ENCODE measurements at places on chromosomes 4 and X.

GRCh38 chrX:24657671-24658386 lies 10.7 kb upstream of the PCYT1B start:
- DNase-seq: no peak

DNA sequence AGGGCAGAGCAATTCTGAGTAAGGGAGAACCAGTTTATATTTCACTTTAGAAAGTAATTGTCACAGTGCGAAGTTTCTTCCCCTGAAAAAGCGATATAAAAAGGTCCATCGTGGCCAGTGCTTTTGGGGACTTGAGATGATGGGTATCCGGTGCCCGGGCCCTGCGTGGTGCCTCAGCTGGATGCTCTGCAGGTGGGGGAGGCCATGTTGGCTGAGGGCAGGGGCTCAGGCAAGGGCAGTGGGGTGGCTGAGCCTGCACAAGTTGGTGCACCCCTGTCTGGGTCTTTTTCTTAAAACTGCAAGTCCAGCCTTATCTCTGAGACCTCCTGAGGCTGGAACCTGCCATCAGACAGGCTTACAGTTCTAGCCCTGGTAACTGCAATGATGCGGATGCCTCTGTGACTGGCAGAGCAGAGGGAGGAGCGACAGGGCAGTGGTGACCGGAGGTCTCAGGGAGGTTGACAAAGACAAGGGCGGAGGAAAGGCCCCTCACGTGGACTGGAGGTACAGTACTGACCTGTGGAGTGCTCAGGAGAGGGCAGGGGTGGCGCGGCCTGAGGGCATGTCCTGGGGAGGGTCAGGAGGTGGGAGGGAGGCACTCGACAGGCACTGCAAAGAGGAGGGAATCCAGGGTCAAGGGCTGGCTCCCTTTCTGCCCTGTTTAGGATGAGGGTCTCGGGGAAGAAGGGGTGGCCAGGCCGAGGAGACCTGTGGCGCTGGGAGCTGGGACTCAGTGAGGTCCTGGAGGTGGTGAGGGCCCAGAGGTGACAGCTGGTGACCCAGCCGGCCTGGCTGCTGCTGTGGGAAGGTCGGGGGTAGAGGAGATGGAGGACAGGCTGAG lies 1.8 kb downstream of the RGS12 start:
- no peak for DNase-seq

DNA sequence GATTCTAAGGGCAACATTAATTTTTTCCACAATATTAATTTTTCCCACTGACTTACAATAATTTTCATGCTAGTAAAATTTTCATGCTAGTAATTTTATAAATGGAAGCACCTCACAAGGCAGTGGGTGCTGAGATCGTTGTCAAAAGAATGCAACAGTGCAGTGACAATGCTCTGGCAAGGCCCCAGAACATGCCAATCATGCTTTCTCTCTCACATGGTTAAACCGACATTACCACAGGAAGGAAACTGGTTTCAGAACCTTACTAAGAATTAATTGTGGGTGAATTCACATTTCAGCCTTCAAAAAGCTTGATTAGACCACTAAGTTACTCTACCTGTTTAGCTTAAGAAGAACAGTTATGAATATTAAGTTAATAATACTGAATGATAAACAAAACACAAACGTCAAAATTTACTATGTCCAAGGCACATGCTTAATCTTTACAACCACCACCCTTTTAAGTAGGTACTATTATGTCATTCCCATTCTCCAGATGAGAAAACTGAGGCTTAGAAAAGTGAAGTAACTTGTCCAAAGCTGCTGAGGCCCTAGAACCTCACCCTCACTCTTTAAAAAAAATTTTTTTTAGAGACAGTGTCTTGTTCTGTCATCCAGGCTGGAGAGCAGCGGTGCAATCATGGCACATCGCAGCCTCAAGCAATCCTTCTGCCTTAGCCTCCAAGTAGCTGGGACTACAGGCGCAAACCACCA lies 10.0 kb upstream of the OPHN1 start:
- peak; percentile 33 for DNase-seq

GRCh38 chr4:16217300-16218051 lies 8.8 kb downstream of the TAPT1 start:
- DNase-seq: no peak

DNA sequence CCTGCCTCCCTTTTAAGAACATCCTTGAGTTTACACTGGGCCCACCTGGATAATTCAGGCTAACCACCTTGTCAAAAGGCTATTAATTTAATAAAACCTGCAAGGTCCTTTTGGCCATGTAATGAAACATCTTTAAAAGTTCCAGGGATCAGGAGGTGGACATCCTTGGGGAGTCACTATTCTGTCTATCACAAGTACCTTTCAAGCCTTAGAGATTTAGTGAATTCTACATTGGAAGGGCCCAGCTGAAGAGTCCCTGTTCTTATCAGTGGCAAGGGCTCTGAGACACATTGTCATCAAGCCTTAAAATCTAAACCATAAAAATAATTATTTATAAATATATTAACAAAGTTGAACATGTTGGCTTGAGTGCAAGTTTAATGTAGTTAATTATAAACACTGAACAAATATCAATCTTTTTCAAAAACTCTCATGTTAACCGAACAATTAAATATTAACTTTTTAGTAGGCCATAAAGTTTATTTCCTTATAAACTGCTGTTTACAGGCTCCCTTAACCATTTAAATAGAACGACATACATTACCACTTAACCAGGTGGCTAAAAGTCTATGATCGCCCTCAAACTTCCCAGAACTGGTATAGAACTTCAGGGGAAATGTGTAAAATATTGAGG lies 104.4 kb upstream of the CBR4 start:
- no peak for DNase-seq
